Osteocyte (in vitro differentiated cells): ENCODE measurements at places on chromosomes 11 and 22. TPM values are rescaled to one million over a fixed set of nuclear protein-coding genes. Genes with fewer than 3 reads are reported as not detected.

DNA sequence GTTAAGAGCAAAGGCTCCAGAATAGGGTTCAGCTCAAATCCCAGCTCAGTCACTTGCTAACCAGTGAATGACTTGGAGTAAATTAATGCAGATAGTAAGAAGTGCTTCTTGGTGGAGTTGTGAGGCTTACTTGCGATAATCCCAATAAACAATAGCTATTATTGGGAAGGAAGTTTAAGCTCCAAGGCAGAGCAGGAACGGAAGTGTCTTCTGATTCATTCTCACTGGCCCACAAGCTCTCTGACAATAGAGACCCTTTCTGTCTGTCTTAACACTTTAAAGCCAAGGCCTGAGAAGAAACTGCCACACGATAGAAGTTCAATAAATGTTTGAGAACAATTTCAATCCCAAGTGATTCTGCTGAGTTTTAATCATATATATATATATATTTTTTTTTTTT, 155.4 kb downstream of the DBX1 start:
- no peak overlapping the region for H3K4me3 ChIP-seq
- H3K27ac ChIP-seq: no peak overlapping the region
- peaks cover 33% of the 10 kb centered on the region for H3K4me1 ChIP-seq
- DNase-seq: no peak

GRCh38 chr11:32081129-32081641, 9.7 kb upstream of the RCN1 start:
- no peaks in the 10 kb centered on the region for H3K4me1 ChIP-seq
- no peak overlapping the region for H3K27ac ChIP-seq
- H3K27me3 ChIP-seq: peaks cover 18% of the 10 kb centered on the region
- no peak overlapping the region for H3K4me3 ChIP-seq
- no peaks in the 10 kb centered on the region for H3K36me3 ChIP-seq
- no peak for DNase-seq

DNA sequence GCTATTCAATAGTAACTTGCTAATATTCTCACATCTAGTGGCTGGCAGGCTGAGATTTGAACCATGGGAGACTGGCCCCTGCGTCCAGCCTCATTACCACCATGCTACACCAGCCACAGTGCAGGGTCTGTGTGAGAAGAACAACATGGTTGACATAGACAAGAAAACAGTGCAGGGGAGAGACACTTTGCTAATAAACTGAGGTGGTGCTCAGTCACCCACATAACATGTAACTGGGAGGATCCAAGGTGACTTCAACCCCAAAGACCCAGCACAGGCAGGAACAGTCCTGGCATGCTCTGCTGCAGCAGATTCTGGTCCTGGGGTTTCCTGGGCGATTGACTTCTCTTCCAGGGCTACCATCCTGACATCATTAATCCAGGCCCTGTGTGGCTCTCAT, 143.1 kb downstream of the CSNK2A3 start:
- no peak for DNase-seq
- H3K27me3 ChIP-seq: peaks cover 48% of the 10 kb centered on the region
- H3K36me3 ChIP-seq: no peaks in the 10 kb centered on the region
- no peak overlapping the region for H3K4me3 ChIP-seq

- H3K36me3 ChIP-seq: peaks cover 3% of the 10 kb centered on the region
- no peaks in the 10 kb centered on the region for H3K4me1 ChIP-seq
- no peaks in the 10 kb centered on the region for H3K27me3 ChIP-seq
Measured at GRCh38 chr22:47124451-47124881, 362.0 kb downstream of the TBC1D22A start.

- no peak for DNase-seq
- H3K36me3 ChIP-seq: no peaks in the 10 kb centered on the region
- H3K4me3 ChIP-seq: no peak overlapping the region
Measured at GRCh38 chr22:31155422-31155821, 4.6 kb upstream of the RNF185 start.

The TKFC gene
- 41.7 and 46.3 TPM in 2 replicates for total RNA-seq

The P2RX6 gene
- total RNA-seq: 2.6 and 3.5 TPM in 2 replicates

The FADS2 gene
- total RNA-seq: 193 and 207 TPM in 2 replicates

The PAK1 gene
- 17.4 and 20.9 TPM in 2 replicates for total RNA-seq

The AIFM3 gene
- total RNA-seq: 0.65 and 0.99 TPM in 2 replicates
